ENCODE measurements at places on chromosomes 11 and 22.

- no peak for DNase-seq
Measured at GRCh38 chr22:22478470-22478869, 30.1 kb downstream of the ZNF280B start.

GRCh38 chr22:38208551-38208968, 6.8 kb downstream of the MAFF start:
- no peak for DNase-seq

GRCh38 chr11:33158596-33159275, 2.5 kb downstream of the CSTF3 start:
- DNase-seq, result no peak

GRCh38 chr22:19962246-19962908, 20.8 kb upstream of the TXNRD2 start:
- peak; percentile 35 for DNase-seq

- no peak for DNase-seq
Measured at GRCh38 chr22:30869667-30870395, 98.7 kb downstream of the MORC2 start.

- DNase-seq, result no peak
Measured at GRCh38 chr11:103949781-103950180, 86.7 kb upstream of the DDI1 start.

- DNase-seq, result no peak
Measured at GRCh38 chr22:47802421-47802820, 1040.0 kb downstream of the TBC1D22A start.

DNA sequence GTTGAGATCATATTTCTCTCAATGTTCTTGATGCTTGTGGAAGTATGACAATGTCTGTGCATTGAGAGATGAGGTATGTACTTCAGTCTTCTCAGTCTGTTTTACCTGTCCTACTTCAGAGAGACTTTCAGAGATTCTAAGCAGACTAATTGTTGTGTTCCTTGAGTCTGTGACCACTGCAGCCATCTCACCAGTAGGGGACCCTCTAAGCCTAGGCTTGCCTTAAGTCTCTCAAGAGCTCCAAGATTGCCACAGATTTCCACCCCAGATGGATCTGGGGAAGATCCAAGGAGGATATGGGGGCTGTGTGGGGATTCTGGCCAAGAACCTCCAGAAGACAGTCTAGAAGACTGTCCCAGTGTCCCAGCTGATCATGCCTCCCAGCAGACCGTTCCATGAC, 179.9 kb upstream of the PLET1 start:
- DNase-seq, result no peak

- DNase-seq, result no peak
Measured at GRCh38 chr11:73390601-73391565, 14.7 kb downstream of the RELT start.

GRCh38 chr11:77381729-77382665, 80.5 kb upstream of the GDPD4 start:
- DNase-seq, result no peak

- no peak for DNase-seq
Measured at GRCh38 chr11:93512073-93512475, 31.1 kb downstream of the SMCO4 start.

DNA sequence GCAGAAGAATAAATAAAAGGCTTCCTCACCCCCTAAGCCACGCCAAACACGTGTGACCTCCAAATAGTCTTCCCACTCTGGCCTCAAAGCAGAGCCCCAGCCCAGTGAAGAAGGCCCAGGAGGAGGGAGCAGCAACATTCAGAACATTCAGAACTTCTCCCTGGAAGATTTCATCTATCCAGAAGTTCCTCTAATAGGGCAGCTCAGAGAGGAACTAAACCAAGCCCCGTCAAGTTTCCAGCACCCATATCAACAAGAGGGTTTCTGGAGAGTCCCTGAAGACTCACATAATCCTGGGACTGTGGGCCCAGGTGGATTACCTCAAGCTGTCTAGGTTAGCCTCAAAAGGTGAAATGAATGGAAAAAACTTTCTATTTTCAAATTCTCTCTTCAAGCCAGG, 39.4 kb downstream of the PC start:
- DNase-seq, result no peak

GRCh38 chr11:64855596-64856304, 11.3 kb upstream of the CDC42BPG start:
- DNase-seq, result no peak

DNA sequence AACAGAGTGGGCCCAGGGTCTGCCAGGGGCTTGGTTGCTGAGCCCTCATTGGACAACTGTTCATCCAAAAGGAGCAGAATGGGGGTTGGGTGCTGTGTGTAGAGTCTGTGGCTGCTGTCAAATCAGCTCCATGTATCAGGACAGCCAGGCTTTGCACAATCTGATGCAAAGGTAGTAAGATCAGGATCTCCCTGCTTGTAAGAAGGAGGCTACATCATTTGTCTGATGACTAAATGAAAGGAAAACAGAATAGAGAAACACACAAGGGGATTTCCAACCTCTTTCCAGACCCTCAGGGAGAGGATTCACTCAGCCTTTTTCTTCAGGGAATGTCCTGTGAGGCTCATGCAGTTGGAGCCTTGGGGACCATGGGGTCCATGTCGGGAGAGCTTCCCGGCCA, 7.2 kb downstream of the MICAL2 start:
- DNase-seq, result no peak

DNA sequence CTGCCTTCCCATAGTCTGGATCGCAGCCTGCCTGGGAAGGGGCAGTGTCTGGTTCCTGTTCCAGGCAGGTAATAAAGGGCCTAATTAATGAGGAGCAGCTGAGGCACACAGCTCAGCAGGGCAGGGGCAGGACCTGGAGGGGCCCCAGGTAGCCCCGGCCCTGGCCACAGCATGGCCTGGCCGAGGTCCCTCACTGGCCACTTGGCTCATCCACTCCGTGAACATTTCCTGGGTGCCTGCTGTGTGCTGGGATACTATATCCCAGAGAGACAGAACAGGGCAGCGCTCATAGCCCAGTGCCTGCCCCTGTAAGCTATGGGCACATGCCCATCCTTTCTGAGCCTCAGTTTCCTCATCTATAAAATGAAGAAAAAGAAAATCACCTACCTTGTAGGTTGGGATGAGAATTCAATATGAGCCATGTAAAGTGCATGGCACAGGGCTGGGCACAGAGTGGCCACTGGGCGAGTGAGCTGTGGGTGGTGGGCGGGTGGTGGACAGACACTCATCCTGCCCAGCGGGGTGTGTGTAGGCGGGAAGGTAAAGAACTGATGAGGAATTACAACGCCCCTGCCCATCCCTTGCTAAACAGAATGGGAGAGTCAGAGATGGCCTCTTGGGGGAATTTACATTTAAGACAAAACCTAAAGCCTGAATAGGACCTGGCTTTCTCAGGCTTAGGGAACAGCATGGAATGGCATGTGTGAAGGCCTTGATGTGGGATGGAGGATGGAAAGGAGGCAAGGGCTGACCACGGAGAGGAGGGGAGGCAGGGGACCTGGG, 9.2 kb downstream of the MYRF start:
- DNase-seq, result no peak

DNA sequence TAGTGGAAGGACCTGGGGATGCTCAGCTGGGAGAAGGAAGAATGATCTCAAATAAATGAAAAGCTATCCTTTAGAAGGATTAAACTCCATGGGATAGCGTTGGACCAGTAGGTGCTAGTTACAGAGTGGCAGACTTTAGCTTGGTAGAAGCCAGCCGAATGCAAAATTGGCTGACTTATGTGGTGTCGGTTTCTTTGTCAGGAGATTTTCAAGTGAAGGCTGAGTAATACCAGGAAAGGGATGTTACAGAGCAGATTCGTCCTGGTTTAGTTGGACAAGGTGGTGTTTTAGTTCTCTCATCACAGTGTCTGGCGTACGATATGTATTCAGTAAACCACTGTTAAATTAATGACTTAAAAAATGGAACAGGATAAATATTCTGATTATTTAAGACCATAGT, 26.0 kb downstream of the FDX1 start:
- DNase-seq, result no peak

DNA sequence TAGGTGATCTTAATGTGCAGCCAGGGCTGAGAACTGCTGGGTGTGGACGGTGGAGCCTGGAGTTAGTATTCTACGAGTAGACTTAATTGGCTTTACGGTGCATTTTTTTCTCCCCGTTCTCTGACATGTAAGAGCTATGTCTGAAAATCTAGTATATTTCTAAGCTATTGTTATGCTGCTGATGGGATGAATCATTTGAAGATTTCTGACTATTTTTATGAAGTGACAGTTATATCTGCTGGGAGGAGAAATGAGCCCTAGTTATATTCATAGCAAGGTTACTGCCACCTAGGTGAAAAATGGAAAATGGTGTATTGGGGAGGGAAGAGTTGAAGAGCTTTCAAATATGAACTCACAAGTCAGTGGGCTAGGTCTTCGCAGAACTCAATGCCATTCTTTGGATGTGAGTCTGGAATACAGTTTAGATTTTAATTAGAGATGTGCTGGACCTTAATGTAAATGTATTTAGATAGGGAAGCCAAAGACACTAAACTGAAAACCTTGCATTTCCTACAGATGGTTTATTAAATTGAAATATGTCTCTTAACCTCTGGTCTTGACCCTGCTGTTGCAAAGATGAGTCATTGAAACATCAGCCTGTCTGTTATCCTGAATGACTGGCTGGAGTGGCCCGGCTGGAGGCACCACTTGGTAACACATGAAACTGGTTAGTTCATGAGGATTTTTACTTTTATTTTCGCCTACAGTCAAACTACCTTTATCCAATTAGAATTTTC, 293.7 kb downstream of the DDX10 start:
- no peak for DNase-seq

GRCh38 chr22:49499433-49500075, 328.1 kb downstream of the BRD1 start:
- DNase-seq, result no peak

- DNase-seq, result no peak
Measured at GRCh38 chr11:22162756-22163155, 30.1 kb upstream of the ANO5 start.

DNA sequence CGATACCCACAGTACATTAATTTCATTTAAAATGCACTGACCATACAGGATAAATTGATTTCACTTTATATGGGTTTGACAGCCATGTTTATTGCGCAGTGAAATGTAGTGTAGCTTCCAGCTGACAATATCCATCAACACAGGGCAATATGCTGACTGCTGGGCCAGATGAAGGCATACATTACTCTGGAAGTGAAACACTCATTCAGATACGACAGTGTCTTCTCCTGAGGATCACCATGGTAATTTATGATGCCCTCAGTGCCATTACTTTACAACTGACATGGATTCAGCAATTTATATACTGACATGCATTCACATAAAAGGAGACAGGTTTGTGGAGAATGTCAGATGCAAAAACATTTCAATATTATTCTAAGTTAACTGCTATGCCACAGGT, 365.1 kb downstream of the SOX6 start:
- no peak for DNase-seq

GRCh38 chr22:20844055-20845037, 14.3 kb downstream of the PI4KA start:
- no peak for DNase-seq

GRCh38 chr11:2892967-2893528, 7.5 kb upstream of the CDKN1C start:
- no peak for DNase-seq

GRCh38 chr22:35629406-35630216, 12.5 kb upstream of the MB start:
- DNase-seq, result peak; percentile 9

GRCh38 chr11:72670041-72670440, 4.2 kb downstream of the PDE2A start:
- no peak for DNase-seq

DNA sequence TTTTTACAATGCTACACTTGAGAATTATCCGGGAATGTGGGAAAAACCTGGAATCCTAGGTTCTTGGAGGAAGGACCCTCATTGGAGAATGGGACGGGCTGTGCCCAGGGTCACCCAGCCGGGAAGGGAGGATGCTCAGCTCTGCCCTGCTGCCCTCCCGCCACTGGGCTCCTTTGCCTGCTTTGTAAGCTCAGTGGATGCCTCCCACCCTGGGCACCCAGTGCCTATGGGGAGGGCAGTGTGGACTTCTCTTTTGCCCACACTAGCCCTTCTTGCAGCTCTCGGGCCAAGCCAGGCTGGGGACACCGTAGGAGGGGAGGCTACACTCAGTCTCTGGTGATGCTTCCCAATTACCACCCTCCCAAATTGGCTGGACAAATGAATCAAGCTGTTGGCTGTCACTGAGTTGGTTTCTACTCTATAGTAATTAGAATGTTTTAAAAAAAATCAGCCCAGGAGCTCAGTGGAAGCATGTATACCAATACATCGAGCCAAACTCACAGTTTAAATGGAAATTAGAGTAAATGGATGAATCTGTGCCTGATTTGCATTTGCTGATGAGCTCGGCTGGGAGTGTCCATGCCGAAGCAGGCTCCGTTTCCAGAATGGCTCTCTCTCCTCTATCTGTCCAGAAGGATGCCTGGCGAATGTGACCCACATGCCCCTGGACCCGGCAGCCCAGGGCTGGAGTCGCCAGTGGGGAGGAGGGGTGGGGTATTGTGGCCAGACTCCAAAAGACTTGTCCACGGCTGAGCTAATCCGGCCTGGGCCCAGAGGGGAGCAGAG, 317.0 kb downstream of the CTTN start:
- no peak for DNase-seq

- DNase-seq, result no peak
Measured at GRCh38 chr11:12716816-12717215, 42.6 kb downstream of the TEAD1 start.

- no peak for DNase-seq
Measured at GRCh38 chr22:41106122-41106968, 14.0 kb downstream of the EP300 start.

GRCh38 chr11:76424379-76424778, 20.4 kb upstream of the EMSY start:
- no peak for DNase-seq
